GM12864 (cell line): ENCODE measurements at places on chromosomes 1 and 21.

- DNase-seq: no peak
Measured at GRCh38 chr1:24830680-24831272, 85.5 kb downstream of the CLIC4 start.

DNA sequence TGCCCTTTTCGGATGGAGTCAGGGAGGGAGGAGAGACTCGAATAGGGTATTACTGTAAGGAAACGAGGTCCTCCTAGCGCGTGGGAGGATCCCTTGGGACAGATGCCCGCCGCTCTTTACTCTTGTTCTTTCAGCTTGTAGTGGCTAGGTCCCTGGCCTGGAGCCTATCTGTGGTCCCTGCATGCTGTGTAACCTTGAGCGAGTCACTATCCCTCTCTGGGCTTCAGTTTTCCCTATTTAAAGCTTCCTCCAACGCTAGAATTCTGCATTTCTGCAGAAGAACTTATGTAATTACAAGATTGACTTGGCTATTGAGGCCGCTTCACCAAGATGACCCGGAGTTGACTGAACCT, 744 bp downstream of the MIER1 start:
- no peak for DNase-seq

DNA sequence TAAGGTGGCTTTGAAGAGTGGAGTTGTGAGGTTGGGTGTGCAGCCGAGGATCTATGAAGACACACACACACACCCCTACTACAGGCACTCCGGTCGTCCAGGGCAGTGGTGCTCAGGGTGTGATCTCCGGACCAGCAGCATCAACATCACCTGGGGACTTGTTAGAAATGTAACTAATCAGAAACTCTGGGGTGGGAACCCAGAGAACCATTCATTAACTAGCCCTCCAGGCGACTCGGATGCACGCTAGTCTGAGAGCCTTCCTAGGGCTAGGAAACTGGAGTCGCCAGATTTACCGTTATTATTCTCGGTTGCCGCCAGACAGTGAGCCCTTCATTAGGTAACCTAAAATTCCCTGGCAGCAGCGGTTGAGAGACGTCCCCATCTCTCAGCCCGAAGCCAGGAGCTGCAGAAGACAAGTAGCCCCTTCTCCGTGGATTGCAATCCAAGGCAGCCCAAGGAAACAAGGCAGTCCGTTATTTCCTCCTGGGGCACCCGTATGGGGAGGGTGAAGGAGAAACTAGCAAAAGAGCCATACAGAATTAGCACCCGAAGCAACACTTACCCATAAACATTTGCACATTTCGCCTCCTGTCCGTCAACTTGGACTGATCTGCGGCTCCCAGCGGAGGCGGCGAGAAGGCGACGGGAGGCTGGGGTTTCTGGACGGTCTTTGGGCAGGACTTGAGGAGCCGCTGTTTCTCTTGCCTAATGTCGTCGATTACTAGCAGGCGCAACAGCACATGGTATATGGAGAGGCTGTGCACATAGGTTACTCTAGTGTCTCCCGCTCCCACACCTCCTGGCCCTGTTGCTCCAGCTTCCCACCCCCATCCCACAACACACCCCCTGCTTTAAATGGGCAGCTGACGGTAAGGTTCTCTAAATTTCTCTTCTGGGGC, 2.9 kb upstream of the CCN1 start:
- no peak for DNase-seq

DNA sequence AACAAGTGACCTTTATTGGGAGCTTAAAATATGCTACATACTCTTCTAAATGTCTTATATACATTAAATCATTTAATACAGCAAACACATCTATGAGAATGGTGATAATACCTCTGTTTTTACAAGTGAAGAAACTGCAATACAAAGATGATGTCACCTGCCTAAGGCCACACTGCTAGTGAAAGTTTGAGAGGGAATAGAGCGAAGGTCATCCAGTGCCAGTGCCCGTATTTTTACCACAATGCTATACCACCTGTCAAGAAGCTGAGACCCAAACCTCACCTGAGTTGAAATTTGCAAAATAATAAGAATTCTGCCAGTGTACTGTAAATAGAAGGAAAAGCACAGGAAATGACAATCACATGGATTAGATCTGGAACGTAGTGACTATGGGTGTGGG, 200.4 kb upstream of the TMPRSS15 start:
- DNase-seq: no peak

DNA sequence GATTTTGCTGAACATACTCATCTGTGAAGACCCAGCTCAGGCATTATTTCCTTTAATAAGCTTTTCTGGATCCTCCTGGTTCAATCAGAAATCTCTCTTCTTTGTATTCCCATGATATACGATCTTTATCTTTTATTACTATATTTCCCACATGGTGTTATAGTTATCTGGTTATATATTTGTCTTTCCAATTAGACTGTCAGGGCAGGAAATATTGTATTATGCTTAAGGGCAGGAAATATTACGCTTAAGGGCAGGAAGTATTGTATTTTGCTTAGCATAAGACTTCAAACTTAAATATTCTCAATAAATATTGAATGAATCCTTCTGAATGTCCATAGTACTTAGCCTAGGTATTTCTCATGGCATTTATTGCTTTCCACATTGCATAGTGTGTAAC, 122.2 kb downstream of the COQ8A start:
- DNase-seq: no peak

GRCh38 chr1:12031039-12031980, 12.0 kb downstream of the MIIP start:
- DNase-seq: no peak

DNA sequence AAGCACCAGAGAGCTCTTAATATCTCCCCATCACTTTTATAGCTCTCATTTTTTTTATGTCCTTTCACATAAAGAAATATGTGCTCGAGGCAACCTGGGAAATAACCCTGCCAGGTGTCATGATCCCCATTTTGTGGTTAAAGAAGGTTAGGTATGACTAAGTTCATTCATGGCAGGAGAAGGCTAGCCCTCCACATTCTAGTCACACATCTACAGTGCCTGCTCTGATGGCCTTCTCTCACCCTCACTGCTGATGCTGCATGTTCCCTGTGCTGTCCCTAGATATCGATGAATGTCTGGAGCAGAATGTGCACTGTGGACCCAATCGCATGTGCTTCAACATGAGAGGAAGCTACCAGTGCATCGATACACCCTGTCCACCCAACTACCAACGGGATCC, 187.5 kb downstream of the TPR start:
- no peak for DNase-seq

- DNase-seq: no peak
Measured at GRCh38 chr1:2587071-2587859, 688 bp downstream of the PRXL2B start.

- no peak for DNase-seq
Measured at GRCh38 chr1:55249646-55250398, 34.7 kb upstream of the USP24 start.

DNA sequence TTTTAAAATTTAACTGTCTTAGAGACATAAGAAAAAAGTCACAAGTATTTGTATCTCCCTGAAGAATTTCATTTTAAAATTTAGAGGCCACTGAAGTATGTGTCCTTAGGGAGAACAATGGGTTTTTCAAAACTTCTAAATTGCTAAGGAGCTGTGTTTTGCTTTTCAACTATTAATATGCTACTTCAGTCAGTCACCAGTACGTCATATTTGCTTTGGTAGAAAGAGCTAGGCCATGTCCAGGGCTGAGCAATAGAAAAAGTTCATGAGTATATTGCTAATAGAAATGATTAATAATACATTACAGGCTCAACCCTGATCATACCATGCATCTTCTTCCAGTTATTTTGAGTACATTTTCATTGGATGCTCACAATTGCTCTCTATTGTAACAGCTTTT, 1.7 kb upstream of the SGIP1 start:
- no peak for DNase-seq

DNA sequence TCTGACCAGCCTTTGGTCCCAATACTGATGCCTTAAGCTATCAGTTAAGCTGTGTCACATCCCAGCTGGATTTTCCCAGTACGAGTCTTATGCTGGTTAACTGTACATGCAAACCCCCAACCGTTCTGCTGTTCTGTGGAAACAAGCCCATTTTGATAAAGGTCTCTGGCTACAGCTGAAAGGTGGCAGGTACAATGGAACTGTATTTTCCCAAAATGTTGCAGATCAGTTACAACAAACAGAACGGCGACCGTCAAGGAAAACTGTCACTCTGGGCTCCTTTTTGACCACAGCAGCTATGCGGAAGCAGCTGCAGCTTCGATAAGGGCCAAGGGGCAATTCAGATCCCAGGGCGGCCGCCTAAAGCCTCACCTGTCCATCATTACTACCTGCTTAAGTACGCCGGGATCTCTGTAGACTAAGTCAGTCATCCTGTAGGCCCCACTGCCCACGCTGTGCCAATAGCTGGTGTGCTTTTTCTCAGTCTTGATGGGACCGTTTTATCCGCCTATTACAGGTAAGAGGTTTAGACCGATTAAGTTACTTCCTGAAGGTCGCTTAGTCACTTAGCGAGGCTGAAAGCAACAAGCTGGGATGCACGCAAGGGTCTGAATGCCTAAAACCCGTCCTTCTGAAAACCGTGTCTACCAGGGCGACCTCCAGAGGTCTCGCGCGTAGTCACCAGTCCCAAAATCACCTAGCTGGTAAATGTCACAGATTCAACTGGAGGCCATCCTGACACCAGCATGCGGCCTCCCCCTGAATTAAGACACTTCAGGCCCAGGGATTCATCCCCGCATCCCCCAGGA, 11.1 kb upstream of the RAB42 start:
- DNase-seq: no peak

DNA sequence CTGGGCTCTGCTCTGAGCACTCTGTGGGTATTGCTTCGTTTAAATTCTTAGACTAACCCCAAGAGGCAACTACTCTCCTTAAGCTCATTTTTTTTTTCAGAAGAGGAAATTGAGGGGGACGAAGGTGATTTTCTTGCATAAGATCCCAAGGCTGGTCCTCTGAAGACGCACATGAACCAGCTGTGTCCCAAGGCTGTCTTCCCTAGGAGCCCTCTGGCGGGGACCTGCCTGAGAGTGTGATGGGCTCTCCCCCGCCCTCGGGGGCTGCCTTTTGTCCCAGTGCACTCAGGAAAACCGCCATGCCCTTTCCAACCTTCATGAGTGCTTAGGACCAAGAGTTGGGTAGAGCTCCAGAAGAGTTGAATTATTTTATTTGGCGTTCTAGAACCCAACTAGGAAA, 21.7 kb downstream of the UMODL1 start:
- DNase-seq: no peak

DNA sequence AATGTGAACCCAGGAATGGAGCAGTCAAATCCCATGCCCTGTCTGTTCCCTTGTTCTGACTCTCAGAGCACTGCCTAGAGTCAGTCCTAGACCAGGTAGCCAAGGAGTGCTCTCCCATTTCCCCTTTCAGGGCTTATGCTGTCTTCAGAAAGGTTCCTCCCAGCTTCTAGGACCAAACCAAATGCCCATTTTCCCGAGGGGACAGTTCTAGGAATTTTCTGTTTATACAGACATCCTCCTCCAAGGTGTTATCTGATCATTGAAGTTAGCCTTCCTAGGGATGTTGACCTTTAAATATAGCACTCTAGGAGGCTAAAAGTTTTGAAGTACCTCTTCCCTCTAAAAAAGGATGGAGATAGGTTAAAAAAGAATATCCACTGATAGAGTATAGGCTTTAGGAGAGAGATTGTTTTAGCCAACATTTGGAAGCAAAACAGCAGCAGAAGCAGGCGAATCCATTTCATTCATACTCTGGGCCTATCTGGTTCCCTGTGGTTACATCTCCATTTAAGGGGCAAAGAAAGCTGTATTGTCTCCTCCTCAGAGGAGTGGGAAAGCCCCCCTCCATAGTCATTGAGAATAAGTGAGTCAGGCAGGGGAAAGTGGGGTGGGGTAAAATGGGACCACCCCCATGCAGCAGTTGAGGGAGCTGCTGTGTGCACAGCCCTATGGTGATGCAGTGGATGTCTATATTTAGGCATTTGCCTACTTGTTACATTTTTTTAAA, 126.5 kb downstream of the SPATA46 start:
- no peak for DNase-seq

DNA sequence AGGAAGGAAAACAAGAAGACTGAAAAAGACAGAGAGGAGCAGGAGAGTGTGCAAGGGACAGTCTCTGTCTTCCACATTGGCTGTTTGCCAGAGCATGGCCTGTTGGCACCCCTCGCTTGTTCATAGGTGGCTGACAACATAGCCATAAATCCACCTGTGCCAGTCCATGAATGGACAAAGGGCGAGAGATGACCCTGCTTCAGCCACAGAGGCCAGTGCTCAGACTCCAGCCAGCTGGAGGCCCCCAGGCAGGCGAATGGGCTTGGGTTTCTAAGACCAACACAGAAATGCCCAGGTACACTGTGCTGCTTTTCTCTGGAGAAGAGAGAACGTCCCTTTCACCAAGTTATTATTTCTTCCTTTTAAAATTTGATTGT, 60.6 kb downstream of the RIPK4 start:
- DNase-seq: no peak

- no peak for DNase-seq
Measured at GRCh38 chr1:44661781-44662682, 12.2 kb downstream of the TMEM53 start.

- DNase-seq: no peak
Measured at GRCh38 chr1:232267092-232267836, 362.7 kb downstream of the SIPA1L2 start.

DNA sequence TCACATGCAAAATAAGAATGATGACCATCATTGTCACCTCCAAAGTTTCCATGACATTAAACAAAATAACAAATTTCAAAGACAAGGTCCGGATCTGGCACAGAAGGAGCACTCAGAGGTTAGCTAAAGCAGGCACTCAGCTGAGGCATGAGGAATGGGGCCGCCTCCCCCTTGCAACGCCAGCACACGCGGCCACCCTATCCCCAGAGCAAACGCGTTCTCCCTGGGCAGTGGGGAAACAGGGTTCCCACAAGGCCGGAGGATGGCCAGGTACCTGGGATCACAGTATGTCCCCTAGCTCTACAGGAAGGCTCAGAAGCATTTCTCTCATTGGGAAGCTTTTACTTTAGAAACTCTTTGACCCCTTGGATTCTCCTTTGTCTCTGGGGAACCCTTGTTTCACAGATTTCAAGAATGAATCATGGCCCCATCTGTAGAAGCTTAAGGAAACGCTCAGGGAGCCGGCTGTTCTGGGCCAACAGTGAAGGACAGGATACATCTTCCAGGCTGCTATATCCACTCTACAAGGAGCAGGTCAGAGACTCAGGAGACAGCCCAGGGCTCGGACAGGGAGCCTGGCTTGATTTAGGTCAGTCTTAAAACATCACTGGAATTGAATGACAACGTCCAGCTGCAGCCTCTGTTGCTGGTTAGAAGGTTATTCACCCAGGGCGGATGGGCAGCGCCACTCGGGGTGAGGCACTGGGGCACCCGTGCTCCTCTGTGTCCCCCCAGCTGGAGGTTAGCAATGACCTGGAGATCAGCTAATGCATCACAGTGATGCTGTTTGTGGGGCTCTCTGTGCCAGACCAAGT, 496.4 kb downstream of the NPHP4 start:
- no peak for DNase-seq
